CD4-positive, alpha-beta T cell treated with Interleukin-4 for 4 hours (primary cell): ENCODE measurements at places on chromosomes 16 and 17.

GRCh38 chr16:6146356-6146755, 1048.8 kb upstream of the EEF2KMT start:
- DNase-seq = no peak

DNA sequence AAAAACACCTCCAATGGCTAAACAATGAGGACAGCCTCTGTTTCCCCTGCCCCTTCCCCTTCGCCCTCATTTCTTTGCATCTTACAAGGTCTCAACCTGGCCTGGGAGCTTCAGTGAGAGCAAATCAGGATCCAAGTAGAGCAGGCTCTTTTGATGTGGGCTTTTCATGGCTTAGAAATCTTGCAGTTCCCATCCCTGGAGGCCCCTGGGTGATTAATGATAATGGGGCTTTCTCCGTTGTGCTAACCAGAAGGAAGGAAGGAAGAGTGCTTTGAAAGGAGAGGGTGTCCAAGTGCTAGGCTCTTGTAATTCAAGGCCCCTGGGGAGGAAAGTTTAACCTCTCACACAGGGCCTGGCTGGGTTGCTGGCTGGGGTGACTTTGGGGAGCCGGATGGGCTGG, 18.5 kb upstream of the IRX3 start:
- DNase-seq = no peak

GRCh38 chr17:64326420-64327054, 63.5 kb upstream of the TEX2 start:
- peak; percentile 11 for DNase-seq

DNA sequence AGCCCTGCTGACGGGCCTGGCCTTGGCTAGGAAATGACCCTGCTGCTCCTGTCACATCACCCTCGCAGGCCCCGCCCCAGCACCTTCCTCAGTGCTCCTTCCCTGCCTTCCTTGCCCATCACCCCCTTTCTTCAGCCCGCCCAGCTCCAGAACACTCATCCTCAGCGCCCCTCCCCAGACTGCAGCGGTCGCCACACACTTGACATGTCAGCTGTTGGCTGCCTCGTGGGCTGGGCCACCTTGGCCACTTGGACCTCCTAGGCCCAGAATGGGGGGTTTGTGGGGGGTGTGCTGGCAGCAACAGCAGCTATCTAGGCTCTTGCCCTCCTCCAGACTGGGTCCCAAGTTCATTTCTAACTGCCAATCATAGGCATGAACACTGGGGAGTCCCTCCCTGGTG, 10.6 kb downstream of the ELMO3 start:
- no peak for DNase-seq

- no peak for DNase-seq
Measured at GRCh38 chr17:83132251-83133081, 53.1 kb downstream of the METRNL start.

DNA sequence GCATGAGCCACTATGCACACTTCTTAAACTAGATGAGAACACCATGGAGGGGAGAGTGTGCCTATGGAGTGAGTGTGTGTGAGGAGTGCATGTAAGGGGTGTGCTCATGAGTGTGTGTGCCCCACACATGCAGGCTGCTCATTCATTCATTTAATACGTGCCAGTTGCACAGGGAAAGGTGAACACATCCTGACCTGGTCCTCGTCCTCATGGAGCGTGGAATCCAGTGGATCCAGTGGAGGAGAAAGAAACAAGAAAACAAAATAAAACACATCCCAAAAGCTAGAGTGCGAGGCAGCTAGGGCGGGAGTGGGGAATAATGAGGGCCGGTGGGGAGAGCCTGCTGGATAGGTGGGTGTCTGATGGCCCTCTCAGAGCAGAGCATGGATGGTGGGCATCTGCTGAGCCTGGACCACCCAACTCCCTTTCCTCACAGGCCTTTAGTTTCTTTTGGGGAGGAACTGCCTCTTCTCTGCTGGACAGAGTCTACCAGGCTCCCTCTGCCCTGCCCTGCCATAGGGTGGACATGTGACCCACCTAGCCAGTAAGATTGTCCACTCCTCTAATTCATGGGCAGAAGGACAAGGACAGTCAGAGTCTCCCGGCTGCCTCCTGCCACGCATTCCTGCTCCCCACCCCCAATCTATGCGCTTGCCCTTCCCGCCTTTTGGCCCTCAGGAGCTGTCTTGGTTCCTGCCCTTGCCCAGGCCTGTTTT, 204.3 kb downstream of the RAB11FIP4 start:
- DNase-seq = no peak

GRCh38 chr17:1024076-1024475, 27.1 kb downstream of the TIMM22 start:
- DNase-seq = no peak

- DNase-seq = no peak
Measured at GRCh38 chr17:1384905-1385435, 15.1 kb downstream of the YWHAE start.

- no peak for DNase-seq
Measured at GRCh38 chr17:82049521-82049971, 2.1 kb downstream of the RFNG start.

- no peak for DNase-seq
Measured at GRCh38 chr16:88366704-88367047, 16.1 kb upstream of the ZNF469 start.
